GM13977 (cell line): ENCODE measurements at places on chromosomes 6 and 20.

- no peak for DNase-seq
Observed at GRCh38 chr20:58900397-58900796, 47.9 kb downstream of the GNAS start.

DNA sequence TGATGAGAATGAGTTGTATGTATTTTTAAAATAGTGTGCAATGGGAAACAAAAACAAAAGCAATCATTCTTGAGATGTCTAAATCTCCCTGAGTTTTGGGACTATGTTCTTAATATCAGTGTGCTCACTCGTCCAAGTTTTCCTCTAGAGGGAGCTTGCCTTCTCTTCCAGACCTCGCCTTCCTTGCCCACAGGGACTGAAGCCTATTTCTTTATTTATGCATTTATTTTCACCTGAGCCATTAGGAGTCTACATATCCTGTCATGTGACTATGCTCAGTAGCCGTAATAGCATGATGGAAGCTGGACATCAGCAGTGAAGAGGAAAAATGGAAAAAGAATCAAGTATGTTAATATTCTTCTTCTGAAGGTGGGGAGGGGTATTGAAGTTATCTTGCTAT, 131.2 kb downstream of the SH3BGRL2 start:
- DNase-seq = no peak

- DNase-seq = no peak
Observed at GRCh38 chr6:32460528-32460927, 20.8 kb downstream of the HLA-DRA start.

DNA sequence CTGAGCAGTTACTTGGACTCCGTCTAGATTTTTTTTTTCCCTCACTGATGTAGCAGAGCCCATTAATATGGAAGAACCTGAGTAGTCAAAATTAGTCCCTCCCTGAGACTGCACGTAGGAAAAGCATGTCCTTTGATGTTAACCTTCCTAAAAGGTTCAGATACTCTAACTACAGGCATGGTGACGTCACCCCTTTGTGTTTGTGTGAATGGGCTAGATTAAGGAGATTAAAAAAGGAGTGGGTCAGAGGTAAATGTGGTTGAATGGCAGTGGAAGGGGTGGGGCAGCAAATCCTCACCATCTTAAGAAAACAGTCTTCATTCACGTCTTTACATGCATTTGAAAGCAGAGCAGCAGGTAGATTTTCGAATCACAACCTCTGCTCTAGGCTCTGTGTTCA, 521.1 kb downstream of the TFAP2B start:
- DNase-seq = no peak

DNA sequence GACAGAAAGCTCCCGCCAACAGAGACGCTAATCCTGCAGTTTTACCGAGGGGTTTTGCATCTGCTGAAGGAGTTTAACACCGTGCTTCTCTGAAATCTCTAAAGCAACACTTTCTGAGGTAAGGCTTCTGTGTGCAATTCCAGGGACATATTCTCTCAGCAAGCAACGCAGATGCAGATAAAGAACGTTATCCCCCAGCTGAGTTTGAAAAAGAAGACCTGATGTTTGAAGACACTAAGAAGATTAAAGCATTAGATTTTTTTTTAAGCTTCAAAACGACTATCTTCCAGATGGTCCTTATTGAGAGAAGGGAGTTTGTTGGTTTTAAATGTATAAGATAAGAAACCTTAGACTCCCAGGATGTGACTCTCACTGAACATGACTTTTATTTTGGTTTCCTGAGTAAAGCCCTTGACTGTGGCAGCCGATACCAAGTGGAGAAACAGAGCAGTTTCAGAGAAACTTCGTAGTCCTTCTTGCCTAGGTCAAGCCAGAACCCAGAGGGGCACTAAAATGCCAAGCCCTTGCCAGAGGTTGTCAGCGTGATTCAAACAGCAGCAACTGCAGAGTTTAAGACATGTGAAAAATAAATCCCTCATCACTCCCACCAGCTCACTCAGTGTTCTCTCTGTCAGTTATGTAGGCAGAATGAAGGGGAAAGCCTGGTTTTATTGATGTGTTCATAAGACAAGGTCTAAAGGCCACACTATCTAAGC, 353.3 kb upstream of the CNR1 start:
- DNase-seq = no peak

DNA sequence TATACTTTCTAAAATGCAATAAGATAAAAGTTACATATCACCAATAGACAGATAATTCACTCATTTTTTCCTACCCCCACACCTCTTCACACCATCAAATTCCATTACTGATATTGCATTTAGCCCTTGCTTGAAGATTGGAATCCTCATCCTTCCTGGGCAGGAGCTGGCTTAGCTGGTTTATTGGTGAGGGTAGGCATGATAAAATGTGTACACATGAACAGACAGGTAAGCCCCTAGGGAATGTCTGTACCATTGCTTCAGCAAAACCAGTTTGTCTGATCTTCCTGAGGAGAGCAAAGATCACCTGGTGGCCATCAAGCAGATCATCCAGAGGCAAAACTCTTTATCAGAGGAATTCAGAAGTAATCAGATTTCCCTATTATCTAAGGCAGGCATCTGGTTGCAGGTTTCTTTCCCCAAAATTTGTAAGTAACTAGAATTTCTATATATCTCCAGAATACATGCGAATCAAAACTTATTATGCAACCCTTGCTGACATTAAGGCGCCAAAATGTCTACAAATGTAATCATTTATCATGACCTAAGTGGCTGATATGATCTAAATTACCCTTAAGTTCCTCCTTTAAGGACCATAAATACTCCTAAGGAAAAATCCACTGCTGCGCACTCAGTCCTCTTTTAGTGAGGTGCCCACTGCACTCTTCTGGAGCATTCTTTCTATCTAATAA, 6.6 kb upstream of the FABP7 start:
- no peak for DNase-seq

DNA sequence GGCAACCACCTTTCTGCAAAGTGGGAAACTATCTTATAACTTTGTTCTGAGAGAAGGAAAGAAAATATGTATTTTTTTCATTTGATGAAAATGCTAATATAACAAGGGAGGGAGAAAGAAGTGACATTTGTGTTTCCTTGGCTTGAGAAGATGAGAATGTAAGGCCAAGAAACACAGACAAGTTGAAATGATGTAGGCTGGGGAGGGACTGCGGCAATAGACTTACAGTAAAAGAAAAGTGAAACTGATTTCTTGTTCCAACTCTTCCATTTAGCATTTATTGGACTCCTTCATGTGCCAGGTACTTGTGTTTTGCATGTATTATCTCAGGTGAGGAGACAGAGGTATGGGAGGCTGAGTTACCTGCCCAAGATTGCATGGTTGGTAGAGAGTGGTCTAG, 130.9 kb downstream of the CARMIL1 start:
- no peak for DNase-seq

DNA sequence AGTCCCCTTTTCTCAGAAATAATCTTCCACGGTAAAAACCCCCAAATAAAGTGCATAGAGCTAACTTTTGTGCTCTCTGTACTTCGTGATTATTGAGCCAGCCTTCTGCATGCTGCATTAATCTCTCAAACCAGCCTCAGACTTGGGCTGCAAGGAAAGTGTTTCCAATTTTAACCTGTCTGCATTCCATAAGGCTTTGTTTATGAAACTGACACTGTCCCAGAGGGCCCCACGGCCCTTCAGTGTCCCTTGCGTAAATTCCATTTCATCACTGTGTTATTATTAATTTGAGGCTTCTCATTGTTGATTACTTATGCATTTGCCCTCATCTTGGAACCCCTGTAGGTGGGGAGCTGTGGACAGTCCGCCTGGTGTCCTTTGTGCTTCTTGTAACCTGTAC, 15.6 kb upstream of the SNRPB2 start:
- DNase-seq = no peak

DNA sequence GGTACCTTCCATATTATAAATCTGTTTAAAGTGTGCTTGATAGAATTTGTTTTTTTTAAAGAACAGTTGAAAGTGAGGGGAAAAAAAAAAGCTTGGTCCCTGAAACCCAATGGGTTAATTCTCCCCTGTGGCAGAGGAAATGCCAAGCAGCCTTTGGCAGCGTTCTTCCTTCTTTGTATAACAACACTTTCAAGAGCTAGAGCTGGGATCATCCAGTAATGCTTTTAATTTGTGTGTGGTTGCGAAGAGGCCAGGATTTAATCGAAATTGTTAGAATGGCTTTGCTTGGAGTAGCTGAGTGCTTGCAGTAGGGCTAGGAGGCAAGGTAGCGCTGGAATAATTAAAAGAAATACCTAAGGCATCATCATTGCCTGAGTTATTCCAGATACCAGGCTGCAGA, 692.0 kb downstream of the DHX35 start:
- no peak for DNase-seq

GRCh38 chr6:110769923-110770322, 45.3 kb downstream of the CDK19 start:
- no peak for DNase-seq

GRCh38 chr20:24481173-24481572, 11.7 kb downstream of the SYNDIG1 start:
- DNase-seq = no peak

DNA sequence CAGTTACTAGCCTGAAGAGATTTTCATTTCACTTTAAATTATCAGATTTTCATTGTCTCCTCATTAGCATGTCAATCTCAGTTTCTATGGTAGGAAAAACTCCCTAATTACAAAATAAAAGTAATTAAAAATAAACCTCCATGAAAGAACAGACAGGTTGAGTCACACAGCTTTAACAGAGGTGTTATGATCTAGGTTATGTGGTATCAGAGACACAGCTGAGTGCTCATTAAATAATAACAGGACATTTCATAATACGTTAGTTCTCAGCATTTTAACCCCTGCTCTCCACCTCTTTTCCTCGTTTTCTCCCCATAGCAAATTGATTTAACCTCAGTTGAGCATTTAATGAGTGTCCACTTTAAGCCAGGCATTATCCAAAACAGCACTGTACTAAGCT, 21.9 kb downstream of the TPBG start:
- no peak for DNase-seq

- DNase-seq = no peak
Observed at GRCh38 chr20:58712151-58712791, 19.7 kb downstream of the NPEPL1 start.

- no peak for DNase-seq
Observed at GRCh38 chr6:169427856-169428255, 174.2 kb upstream of the THBS2 start.

DNA sequence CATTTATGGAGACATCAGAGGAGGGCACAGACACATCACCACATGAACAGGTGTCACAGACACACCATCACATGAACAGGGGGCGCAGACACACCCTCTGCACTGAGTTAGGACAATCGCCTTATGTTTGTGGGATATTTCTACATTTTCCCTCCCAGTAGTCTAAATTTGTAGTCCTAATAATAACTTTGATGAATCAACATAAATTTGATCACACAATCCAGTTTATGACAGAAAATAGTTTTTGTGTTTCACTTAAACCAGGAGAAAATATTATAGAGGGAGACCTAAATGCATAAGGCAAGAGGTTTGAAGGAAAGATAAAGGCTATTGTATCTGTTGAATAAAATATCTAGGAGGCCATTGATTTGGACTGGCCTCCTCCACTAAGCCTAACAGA, 195.7 kb downstream of the GPX5 start:
- DNase-seq = no peak

DNA sequence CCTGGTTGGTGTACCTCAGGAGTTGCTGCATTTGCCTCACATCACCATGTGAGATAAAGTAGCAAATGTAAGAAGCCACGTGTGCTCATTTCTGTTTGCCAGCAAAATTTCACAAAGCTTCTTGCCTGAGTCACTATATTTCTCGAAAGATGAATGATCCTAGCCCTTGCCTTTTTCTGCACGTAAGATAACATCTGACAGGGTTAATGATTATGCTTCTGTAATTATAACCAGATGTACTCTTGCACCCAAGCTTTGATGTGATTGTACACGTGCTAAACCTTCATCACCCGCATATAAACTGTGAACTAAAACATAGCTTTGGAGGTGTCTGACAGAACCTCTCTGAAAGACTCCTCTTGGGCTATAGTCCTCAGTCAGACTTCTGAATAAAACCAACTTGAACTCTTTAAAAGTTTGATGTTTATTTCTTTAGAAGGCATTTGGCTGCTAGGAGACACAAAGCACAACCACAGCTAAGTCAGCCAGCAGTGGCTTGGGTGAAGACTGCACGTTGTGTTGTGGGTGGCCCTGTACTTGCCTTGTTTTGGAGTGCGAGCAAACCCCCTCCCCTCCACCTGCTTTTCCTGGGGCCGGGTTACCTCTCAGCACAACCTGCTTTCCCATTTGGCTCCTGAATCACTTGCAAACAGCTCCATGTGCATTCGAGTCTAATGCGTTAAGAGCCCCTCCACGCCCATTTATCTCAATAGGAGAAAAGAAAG, 19.3 kb downstream of the PROKR2 start:
- no peak for DNase-seq

GRCh38 chr6:145842693-145843546, 28.3 kb upstream of the FBXO30 start:
- DNase-seq = no peak

DNA sequence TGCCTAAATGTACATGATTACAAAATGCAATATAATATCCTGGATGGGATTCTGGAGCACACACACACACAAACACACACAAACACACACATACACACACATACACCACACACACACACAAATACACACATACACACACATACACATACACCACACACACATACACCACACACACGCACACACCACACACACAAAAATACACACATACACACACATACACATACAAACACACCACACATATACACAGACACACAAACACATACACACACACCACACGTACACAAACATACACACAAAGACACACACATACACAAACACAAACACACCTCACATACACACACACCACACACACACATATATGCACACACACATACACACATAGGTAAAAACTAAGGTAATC, 134.6 kb upstream of the SYNDIG1 start:
- DNase-seq = no peak

- DNase-seq = no peak
Observed at GRCh38 chr6:1911474-1911873, 301.8 kb downstream of the FOXC1 start.

- no peak for DNase-seq
Observed at GRCh38 chr20:19073584-19074218, 138.7 kb upstream of the SLC24A3 start.

DNA sequence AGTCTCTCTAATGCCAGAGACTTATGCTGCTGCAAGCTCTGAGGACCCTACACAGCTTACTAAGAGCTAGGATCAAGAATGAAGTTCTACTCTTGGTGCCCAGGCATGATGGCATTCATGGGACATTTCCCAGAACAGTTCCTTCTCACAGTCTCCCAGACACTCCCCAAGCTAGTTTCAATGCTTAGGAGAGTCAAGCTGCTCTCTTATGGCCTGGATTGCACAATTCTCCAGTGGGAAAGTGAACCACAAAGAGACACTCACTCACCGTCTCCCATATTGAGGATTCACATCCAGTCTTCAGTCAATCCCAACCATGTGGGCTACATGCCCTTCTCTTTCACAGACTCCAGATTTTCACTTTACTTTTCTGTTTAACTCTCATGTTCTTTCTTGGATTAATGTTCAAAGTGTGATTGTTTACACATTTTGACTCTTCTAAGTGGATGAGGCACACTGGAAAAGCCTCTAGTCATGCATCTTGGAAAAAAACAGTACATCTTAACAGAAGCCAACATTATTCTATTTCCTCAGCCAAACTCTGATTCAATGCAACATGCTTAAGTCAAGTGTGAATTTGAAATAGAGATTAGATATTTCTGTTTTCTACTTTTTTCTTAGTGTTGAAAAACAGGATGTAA, 447.8 kb upstream of the BTBD3 start:
- no peak for DNase-seq

GRCh38 chr6:145883263-145883662, 68.7 kb upstream of the FBXO30 start:
- no peak for DNase-seq
